ENCODE measurements at places on chromosomes 1 and 21. TPM values are rescaled to one million over a fixed set of nuclear protein-coding genes. Genes with fewer than 3 reads are reported as not detected.

SLC1A7 gene
- not detected for total RNA-seq

- no peak for DNase-seq
- no peak overlapping the region for H3K4me3 ChIP-seq
- H3K27me3 ChIP-seq: no peaks in the 10 kb centered on the region
- H3K36me3 ChIP-seq: no peaks in the 10 kb centered on the region
Measured at GRCh38 chr1:150371110-150371509, 7.2 kb downstream of the RPRD2 start.

- H3K4me3 ChIP-seq: no peak overlapping the region
- no peaks in the 10 kb centered on the region for H3K36me3 ChIP-seq
- no peak overlapping the region for H3K27ac ChIP-seq
- no peaks in the 10 kb centered on the region for H3K27me3 ChIP-seq
Measured at GRCh38 chr1:152398812-152399698, 15.0 kb downstream of the CRNN start.

DNA sequence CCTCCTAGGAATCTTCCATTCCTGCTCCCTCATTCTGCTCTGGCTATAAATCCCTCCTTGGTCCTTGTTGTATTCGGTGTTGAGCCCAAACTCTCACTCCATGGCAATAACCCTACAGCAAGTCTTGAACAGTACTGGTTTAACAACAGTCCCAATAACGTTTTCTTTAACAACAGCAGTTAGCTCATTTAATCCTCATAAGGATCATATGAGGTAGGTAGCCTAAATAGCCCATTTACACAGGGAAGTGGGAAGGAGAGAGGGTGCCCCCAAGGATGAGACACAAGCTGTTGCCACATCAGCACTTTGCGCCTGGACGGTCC lies 444 bp upstream of the AGTRAP start:
- no peaks in the 10 kb centered on the region for H3K27me3 ChIP-seq
- DNase-seq: no peak
- H3K4me3 ChIP-seq: no peak overlapping the region
- H3K36me3 ChIP-seq: no peaks in the 10 kb centered on the region

- H3K27me3 ChIP-seq: no peaks in the 10 kb centered on the region
- no peaks in the 10 kb centered on the region for H3K4me1 ChIP-seq
- DNase-seq: no peak
- H3K36me3 ChIP-seq: no peaks in the 10 kb centered on the region
- H3K27ac ChIP-seq: no peak overlapping the region
Measured at GRCh38 chr1:96011606-96012005, 710.0 kb upstream of the PTBP2 start.

GRCh38 chr1:87113313-87113712 lies 198.9 kb downstream of the HS2ST1 start:
- no peak overlapping the region for H3K4me3 ChIP-seq
- no peak overlapping the region for H3K27ac ChIP-seq
- H3K4me1 ChIP-seq: no peaks in the 10 kb centered on the region
- no peaks in the 10 kb centered on the region for H3K27me3 ChIP-seq
- H3K36me3 ChIP-seq: no peaks in the 10 kb centered on the region

DNA sequence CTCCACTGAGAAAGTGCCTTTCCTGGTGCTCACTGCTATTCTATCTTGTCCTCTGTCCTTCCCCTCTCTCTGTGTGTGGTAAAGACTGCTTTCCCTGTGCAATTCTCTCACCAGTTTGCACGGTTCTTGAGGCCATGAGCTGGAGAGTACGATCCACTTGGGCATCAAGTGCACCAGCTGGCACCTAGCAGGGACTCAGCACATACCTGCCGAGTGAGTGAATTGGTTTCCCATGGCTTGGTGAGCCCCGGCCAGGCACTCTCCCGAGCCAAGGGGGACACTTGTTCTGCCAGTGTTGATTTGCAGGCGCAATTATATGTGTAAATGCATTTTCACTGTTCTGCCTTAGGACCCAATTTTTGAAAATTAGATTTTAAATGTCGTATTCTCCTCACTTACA lies 313.5 kb downstream of the DISC1 start:
- H3K36me3 ChIP-seq: no peaks in the 10 kb centered on the region
- DNase-seq: no peak
- peaks cover 2% of the 10 kb centered on the region for H3K4me1 ChIP-seq
- no peak overlapping the region for H3K4me3 ChIP-seq
- no peaks in the 10 kb centered on the region for H3K27me3 ChIP-seq
